ENCODE measurements at places on chromosomes 7 and 10.

GRCh38 chr7:105002-105401 lies 87.4 kb upstream of the FAM20C start:
- no peak for DNase-seq

GRCh38 chr10:114992189-114992775 lies 54.3 kb downstream of the TRUB1 start:
- DNase-seq = no peak

DNA sequence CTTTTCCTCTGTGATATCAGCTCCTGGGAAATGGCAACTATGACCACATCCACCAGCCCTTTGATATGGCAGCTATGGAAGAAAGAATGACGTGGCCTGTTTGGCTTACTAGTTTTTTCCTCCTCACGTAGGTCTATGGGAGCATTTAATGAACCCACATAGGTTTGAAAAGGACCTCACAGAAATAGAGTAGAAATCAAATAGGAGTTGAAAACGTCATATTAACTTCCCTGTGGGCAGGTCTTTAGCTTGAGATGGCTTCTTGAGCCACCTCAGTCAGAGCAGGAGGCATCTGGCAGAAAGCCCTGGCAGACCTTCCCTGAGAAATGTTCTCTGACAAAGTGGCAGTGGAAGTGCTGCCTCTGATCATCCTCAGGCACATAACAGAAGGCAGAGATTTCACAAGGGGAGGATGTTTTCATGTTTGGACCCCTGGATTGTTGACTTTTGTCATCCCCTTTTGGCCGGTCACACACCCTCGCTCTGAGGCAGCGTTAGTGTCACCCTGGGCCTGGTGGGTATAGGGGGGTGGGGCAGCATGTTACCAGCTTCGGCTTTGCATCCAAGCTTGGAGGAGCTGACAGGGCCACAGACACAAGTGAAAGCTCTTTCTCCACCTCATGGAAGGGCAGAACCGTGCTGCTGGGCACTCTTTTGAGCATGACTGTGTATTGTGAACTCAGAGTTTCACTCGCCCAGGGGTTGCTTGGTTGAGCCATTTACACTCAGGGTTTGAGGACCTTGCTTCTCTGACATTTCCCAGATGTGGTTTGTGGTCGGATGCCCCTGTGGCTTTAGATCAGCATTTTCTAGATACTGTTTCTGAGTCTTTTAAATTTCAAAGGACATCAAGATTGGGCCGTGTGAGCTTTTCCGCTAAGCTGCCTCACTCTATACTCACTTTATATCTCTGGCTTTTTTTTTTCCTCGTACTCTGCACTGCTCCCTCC lies 184.2 kb downstream of the STK31 start:
- no peak for DNase-seq

GRCh38 chr7:156177422-156178055 lies 365.3 kb upstream of the SHH start:
- DNase-seq = no peak

- DNase-seq = no peak
Measured at GRCh38 chr10:43901302-43901701, 252.6 kb upstream of the ZNF32 start.
